ENCODE measurements at places on chromosomes 1 and 21.

DNA sequence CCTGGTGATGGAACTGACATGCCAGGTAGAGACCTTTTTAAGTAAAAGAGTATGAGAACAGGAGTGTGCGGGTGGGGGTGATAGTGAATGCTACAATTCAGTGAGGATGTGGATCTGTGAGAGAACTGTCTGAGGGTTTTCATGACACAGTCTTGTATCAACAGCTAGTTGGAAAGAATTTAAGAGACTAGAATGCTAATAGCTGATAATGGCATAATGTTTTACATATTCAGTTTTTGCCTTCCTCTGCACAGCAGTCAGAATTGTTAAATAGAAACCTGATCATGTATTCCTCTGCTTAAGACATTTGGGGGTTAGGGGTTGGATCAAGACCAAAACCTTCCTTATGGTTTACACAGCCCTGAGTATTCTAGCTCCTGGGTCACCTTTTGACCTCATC, 152.8 kb upstream of the ZRANB2 start:
- DNase-seq, result no peak

- DNase-seq, result no peak
Measured at GRCh38 chr1:221720545-221720944, 21.3 kb downstream of the DUSP10 start.

GRCh38 chr21:14685568-14685967, 139.5 kb upstream of the SAMSN1 start:
- DNase-seq, result no peak

DNA sequence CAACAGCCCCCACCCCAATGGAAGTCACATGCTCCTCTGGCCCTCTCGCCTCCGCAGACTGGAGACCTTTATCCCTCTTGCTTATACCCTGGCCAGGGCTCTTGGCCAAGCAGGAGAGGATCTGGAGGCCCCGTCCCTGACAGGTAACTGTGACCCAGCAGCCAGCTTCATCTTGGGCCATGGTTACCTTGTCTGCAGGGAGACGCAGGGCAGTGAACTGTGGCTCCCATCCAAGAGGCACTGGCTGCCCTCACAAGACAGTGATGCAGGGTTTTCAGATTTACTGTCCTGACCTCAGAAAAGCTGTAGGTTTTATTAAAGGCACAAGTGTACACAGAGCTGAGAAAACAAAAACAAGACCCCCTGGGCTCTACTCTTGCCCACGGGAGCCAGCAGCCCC, 96.7 kb upstream of the KLHDC7A start:
- DNase-seq, result no peak

- no peak for DNase-seq
Measured at GRCh38 chr1:206108635-206109034, 8.6 kb downstream of the AVPR1B start.

GRCh38 chr1:192669174-192669573, 33.2 kb downstream of the RGS13 start:
- no peak for DNase-seq

DNA sequence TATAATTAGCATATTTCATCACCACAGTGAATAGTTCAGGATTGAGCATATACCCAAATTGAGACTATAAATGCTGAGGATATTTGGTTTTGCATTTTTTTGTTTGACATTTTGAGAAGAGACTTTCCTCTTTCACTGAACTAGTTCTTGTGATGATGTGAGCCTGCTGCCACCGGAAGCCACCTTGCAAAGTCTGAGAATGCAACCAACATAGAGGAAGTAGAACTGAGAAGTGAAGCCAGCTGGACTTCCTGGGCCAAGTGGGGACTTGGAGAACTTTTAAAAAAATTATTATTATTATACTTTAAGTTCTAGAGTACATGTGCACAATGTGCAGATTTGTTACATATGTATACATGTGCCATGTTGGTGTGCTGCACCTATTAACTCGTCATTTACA, 102.3 kb downstream of the RPE65 start:
- no peak for DNase-seq

- DNase-seq, result no peak
Measured at GRCh38 chr1:209534496-209535250, 48.8 kb upstream of the CAMK1G start.

DNA sequence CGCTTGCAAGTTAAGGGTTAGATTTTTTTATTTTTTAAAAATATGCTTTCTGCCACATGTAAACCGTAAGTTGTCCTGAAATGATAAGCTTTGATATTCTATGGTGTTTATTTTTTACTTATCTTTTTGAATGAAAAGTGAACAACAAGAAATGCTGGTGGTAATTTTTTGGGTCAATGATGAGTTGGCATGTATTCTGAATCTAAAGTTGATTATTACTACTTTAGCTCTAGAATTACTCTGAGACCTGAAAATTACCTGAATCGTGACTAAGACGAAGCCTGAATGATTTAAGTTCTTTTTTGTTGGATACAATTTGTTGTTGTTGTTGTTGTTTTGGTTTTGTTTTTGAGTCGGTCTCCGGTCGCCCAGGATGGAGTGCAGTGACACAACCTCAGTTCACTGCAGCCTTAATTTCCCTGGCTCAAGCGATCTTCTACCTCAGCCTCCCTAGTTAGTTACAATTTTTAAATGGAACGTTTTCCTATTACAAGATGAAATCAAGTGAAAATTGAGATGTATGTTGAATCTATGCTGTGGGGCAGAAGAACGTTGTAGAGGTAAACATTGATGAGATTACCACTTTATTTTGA, 941 bp downstream of the RABGGTB start:
- no peak for DNase-seq

- peak; percentile 84 for DNase-seq
Measured at GRCh38 chr21:33975548-33976081, 60.0 kb upstream of the ATP5PO start.

DNA sequence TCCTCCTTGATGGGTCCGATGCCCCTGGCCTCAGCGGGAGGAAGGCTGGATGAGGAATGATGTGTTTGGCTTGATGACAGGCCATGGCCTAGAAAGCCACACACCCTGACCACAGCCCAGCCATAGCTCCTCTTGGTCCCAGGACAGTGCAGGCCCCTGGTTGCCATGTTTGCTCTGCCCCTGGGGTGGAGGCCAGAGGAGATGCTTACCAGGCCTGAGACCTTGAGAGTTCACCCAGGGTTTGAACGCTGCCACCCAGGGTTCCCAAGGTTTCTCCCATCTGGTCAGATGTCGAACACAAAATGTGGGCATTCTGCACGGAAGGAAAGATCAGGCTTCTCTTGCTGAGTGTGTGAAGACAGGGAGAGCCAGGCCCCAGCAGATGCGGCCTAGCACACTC, 2.6 kb downstream of the C1orf226 start:
- DNase-seq, result no peak

- no peak for DNase-seq
Measured at GRCh38 chr21:45630876-45631275, 12.6 kb upstream of the PCBP3 start.

DNA sequence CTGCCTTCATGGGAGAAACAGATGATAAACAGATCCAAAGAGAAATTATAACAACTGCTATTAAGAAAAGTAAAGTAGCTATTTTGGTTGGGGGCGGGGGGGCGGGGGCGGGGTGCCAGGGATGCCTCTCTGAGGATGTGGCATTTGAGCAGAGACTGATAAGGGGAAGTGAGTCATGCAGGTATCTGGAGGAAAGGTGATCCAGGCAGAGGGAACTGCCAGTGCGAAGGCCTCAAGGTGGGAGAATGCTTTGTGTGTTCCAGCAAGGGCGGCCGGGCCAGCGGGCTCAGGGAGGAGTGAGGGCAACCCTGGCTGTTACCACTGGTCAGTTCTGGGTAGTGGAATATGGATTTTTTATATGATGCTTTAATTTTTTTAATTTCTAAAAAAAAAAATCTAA, 7.0 kb upstream of the TNFRSF1B start:
- no peak for DNase-seq

GRCh38 chr1:170355267-170355801, 176.6 kb upstream of the GORAB start:
- no peak for DNase-seq

DNA sequence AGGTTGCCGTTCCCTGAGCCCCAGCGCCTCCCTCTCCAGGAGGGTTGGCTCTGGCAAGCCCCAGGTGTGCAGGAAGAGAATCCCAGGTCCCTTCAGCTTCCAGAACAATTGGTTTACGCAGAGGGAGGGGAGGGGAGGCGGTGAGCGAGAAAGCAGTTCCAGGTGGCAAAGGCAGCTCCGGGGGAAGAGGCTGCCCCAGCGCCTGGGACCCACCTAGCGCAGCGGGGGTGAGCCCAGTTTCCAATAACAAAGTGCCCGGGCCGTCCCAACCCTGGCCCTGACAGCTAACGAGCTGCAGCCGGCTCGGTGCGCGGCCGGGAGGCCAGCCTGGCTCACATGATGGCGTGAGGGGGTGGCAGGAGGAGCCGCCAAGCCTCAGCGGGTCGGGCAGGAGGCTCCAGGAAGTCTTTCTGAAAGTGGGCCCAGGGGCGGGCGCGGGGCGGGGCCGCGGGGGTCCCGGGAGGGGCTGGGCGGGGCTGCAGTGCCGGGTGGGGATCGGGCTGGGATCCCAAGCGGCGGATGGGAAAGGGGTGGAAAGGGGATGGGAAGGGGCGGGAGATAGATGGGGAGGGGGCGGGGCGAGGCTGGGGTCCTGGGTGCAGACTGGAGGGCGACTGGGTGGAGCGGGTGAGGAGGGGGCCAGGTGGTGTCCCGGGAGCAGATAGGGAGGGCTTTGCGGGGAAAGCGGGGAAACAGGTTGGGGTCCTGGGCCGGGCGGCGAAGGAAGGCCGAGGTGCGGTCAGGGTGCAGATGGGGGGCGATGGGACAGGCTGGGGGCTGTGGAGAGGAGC, 22.8 kb downstream of the DHRS3 start:
- peak; percentile 72 for DNase-seq

GRCh38 chr1:230278871-230279582, 147.1 kb downstream of the PGBD5 start:
- peak; percentile 40 for DNase-seq

DNA sequence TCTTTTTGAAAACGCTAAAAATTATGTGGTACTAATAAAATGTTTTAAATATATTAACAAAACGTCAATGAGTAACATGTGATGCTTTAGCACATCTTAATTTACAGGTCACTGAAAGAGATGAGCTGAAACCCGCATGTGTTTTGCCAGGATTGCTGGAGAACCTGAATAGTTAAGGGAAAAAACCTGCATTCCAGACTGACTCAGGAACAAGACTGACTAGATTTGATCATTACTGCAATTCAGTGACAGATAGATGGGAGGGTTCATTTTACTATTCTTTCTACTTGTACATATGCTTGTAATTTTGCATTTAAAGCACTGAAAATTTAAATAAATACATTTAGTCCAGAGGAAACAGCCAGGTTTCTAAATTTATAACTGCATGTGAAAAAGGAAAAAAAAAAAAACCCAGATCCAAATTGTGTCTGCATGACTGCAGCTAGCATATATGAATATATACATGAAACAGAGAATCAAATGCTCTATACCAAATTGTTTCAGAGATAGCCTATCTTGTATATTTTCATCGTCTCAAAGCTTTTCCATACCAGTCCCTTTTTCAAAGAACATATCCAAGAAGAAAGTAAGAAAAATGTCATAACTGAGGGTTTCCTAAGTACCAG, 71.7 kb downstream of the APP start:
- DNase-seq, result no peak

DNA sequence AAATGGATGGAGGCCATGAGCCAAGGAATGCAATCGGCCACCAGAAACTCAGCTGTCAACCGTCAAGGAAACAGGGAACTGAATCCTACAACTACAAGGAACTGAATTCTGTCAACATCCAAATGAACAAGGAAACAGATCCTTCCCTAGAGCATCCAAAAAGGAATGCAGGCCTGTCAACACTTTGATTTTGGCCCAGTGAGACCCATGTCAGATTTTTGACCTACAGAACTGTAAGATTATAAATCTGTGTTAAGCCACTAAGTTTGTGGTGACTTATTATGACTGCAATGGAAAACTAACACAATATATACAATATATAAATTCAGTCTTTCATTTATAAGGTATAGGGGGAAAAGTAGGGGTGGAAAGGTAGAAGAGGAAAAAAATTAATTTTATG, 55.3 kb downstream of the SHCBP1L start:
- DNase-seq, result no peak

- no peak for DNase-seq
Measured at GRCh38 chr1:175576865-175577264, 166.5 kb downstream of the TNR start.

GRCh38 chr1:166170075-166170474, 3.3 kb upstream of the FAM78B start:
- DNase-seq, result no peak

GRCh38 chr1:24126018-24126671, 14.2 kb upstream of the MYOM3 start:
- DNase-seq, result no peak

- no peak for DNase-seq
Measured at GRCh38 chr1:50275566-50275965, 147.7 kb downstream of the DMRTA2 start.

DNA sequence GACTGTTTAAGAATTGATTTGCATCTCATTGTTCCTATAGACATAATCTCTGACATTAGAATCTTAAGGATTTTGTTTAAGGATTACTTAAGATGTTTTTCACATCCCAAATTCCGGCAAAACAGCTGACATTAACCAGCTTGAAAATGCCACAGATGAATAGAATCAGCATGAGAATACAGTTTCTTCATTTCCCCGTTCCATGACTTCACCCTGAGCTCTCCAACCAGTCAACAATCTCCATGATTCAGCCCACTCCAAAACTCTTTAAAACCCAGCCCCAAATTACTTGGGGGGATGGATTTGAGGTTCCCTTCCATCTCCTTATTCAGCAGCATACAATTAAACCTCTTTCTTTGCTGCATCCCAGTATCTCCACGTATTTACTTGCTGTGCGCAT, 201.0 kb downstream of the LYPLAL1 start:
- DNase-seq, result no peak

DNA sequence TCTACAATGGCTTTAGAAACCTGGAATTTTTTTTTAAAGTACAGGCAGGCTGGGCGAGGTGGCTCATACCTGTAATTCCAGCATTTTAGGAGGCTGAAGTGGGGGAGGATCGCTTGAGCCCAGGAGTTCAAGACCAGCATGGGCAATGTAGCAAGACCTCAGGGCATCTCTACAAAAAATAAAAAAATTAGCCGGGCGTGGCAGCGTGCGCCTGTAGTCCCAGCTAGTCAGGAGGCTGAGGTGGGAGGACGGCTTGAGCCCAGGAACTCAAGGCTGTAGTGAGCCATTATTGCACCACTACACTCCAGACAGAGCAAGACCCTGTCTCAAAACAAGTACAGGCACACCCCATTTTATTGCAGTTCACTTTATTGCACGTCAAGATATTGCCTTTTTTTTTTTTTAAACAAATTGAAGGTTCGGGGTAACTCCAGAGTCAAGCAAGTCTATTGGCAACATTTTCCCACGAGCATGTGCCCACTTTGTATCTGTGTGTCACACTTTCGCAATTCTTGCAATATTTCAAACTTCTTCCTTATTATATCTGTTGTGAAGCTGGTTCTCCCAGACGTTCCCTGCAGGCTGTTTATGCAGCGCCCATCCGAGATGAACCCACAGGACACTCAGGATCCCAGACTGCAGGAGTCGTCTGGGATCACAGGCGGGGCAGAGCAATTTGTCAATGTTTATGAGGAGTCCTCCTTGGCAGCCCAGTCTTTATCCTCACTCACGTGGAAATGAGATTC, 4.7 kb downstream of the HES2 start:
- no peak for DNase-seq

- no peak for DNase-seq
Measured at GRCh38 chr1:40132383-40133311, 28.5 kb upstream of the RLF start.
